MCF 10A (cell line): ENCODE measurements at places on chromosomes 5 and 9. TPM values are rescaled to one million over a fixed set of nuclear protein-coding genes. Genes with fewer than 3 reads are reported as not detected.

GRCh38 chr9:89555451-89556375, 49.1 kb upstream of the GADD45G start:
- peak overlapping the region; percentile 47 for H3K4me3 ChIP-seq
- no peaks in the 10 kb centered on the region for H3K27me3 ChIP-seq
- peak overlapping the region; percentile 83 for H3K27ac ChIP-seq
- no peaks in the 10 kb centered on the region for H3K36me3 ChIP-seq
- no peak for DNase-seq

GRCh38 chr9:36396985-36397384, 3.1 kb downstream of the RNF38 start:
- H3K4me1 ChIP-seq = peaks cover 26% of the 10 kb centered on the region
- no peaks in the 10 kb centered on the region for H3K27me3 ChIP-seq
- H3K27ac ChIP-seq = peak overlapping the region; percentile 9

DNA sequence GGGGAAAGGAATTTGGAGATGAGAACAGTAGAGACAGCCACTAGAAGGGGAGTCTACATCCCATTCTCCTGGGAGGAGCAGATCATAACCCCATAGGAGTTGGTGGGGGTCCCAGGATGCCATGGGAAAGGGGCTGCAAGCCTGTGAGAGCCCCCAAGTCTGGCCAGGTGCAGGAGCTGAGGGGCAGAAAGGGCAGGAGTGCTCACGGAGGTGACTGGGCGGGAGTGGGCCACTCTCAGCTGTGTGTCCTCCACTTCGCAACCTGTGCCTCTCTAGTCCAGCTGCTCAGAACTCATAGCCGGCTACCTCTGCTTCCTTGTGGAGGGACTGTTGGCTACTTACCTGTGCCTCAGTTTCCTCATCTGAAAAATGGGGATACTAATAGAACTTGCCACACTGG, 263.9 kb downstream of the FSTL4 start:
- peaks cover 39% of the 10 kb centered on the region for H3K27me3 ChIP-seq
- no peak overlapping the region for H3K27ac ChIP-seq
- no peak overlapping the region for H3K4me3 ChIP-seq
- DNase-seq = no peak
- H3K4me1 ChIP-seq = no peaks in the 10 kb centered on the region

GRCh38 chr5:89769975-89770374, 639.6 kb downstream of the CETN3 start:
- H3K4me3 ChIP-seq = no peak overlapping the region
- no peaks in the 10 kb centered on the region for H3K27me3 ChIP-seq
- no peak overlapping the region for H3K27ac ChIP-seq
- no peaks in the 10 kb centered on the region for H3K4me1 ChIP-seq
- no peaks in the 10 kb centered on the region for H3K36me3 ChIP-seq

GRCh38 chr5:149371296-149371962, 7.7 kb downstream of the IL17B start:
- peak; percentile 87 for DNase-seq
- no peak overlapping the region for H3K27ac ChIP-seq
- no peaks in the 10 kb centered on the region for H3K27me3 ChIP-seq
- H3K4me3 ChIP-seq = no peak overlapping the region
- H3K36me3 ChIP-seq = no peaks in the 10 kb centered on the region

DNA sequence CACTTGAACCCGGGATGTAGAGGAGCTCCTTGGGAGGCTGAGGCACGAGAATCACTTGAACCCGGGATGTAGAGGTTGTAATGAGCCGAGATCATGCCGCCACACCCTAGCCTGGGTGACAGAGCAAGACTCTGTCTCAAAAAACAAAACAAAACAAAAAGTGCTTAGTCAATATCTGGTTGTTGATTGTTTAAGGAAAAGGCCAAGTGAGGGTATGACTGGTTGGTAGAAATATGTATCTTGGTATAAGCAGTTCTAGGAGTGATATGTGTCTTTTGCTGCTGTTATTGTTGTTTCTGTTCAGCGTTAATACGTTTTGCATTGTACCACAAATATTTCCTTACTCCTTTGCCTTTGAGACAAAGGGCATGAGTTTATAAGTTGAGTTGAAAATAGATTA, 210.7 kb upstream of the DMRT1 start:
- H3K36me3 ChIP-seq = peaks cover 35% of the 10 kb centered on the region
- H3K27me3 ChIP-seq = no peaks in the 10 kb centered on the region
- peaks cover 25% of the 10 kb centered on the region for H3K4me1 ChIP-seq
- DNase-seq = no peak
- H3K4me3 ChIP-seq = no peak overlapping the region
- peak overlapping the region; percentile 0 for H3K27ac ChIP-seq

DNA sequence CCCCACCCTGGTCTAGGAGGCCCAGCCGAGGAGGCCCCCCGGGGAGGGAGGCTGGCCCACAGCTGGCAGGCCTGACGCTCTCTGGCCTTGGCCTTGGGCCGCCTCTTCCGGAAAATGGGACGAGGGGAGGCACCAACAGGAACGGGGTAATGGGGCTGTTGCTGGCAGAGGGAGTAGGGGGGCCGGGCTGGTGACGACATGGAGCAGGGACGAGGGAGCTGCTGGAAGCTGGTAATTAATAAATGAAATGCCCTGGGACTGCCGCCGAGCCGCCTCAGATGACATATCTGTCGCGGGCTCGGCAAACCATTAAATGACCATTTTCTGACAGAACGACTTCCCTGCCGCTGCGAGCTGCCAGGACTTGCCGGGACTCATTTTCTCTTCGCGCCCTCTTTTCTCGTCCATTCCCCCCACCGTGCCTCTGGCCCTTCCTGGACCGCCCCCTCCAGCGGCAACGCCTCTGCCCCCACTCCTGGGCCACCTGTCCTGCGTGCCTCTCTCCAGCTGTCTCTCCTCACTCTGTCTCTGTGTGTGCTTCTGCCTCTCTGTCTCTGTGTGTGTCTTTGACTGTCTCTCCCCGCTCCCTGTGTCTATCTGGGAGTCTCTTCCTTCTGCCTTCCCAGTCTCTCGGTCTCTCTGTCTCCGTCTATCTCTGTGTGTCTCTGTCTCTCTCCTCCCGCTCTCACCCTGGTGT, 215.7 kb downstream of the PAX5 start:
- peaks cover 6% of the 10 kb centered on the region for H3K4me1 ChIP-seq
- DNase-seq = no peak
- H3K4me3 ChIP-seq = no peak overlapping the region
- H3K27ac ChIP-seq = no peak overlapping the region

The PCDHA2 gene
- not detected in 2 replicates for total RNA-seq

DNA sequence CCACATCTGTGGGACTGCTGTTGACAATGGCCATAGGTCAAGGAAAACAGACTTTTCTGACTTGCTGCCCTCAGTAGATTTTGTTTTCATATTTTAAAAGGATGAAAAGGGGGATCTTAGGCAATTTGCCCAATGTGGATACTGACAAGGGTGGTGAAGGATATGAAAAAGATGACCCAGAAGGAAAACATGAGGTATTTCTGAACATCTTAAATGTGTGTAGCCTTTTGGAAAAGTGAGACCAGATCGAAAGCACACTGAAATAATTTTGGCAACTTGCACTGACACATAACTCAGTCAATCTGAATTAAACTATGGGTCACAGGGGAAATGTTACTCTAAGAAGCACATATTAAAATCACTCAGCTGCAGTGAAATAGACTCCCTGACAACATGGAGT, 1793.0 kb upstream of the ACO1 start:
- no peaks in the 10 kb centered on the region for H3K4me1 ChIP-seq
- no peak for DNase-seq
- H3K27me3 ChIP-seq = no peaks in the 10 kb centered on the region
- no peak overlapping the region for H3K27ac ChIP-seq
- no peaks in the 10 kb centered on the region for H3K36me3 ChIP-seq

DNA sequence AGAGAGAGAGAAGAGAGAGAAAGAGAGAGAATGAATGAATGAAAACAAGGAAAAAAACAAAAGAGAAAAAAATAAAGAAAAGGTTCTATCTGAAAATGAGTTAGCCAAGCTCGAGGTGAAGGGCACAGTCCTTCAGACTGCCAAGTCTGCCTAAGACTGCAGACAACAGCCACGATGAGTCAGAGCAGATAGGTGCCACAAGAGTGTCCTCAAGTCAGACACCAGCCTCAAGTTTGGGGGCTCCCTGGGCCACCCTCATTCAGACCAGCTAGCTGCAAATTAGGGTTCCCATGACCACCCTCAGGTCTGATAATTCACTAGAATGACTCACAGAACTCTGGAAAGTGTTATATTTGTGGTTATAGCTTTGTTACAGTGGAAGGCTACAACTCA, 13.9 kb upstream of the HABP4 start:
- H3K36me3 ChIP-seq = no peaks in the 10 kb centered on the region
- no peak overlapping the region for H3K27ac ChIP-seq
- no peaks in the 10 kb centered on the region for H3K27me3 ChIP-seq
- H3K4me1 ChIP-seq = no peaks in the 10 kb centered on the region

The GPR150 gene
- not detected in 2 replicates for total RNA-seq

The SLC4A9 gene
- 0.37 TPM in 1 of 2 replicates, not detected in the other for total RNA-seq

The PIP5KL1 gene
- 4.0 and 5.7 TPM in 2 replicates for total RNA-seq

GRCh38 chr9:120396931-120397330, 183.0 kb downstream of the CDK5RAP2 start:
- no peak overlapping the region for H3K27ac ChIP-seq
- peaks cover 27% of the 10 kb centered on the region for H3K4me1 ChIP-seq
- no peaks in the 10 kb centered on the region for H3K27me3 ChIP-seq

The ZFP37 gene
- 3.5 and 4.0 TPM in 2 replicates for total RNA-seq

- H3K4me1 ChIP-seq = no peaks in the 10 kb centered on the region
- no peaks in the 10 kb centered on the region for H3K27me3 ChIP-seq
- no peak overlapping the region for H3K27ac ChIP-seq
- no peak overlapping the region for H3K4me3 ChIP-seq
These were observed 107.9 kb upstream of the SELENOP start for GRCh38 chr5:42919600-42919999.

The FRMPD1 gene
- total RNA-seq = not detected in 2 replicates

DNA sequence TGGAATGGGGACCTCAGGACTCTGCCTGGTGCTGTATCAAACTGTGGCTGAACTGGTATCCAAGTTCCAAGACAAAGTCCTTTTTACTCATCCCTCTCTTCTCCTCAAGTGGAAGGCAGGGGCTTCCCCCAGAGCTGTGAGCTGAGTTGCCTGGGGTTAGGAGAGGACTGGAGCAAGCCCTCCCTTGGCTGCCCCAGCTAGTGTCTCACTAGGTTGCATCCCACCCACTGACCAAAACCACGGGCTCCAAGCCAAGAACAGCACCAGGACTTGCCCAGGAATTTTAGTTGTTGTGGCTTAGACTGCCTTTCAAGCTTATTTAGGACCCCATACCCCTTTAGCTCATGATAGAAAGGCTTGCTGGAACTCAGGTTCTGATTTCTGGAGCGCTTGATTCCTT, 158.7 kb upstream of the TNC start:
- H3K4me3 ChIP-seq = no peak overlapping the region
- no peaks in the 10 kb centered on the region for H3K4me1 ChIP-seq
- H3K36me3 ChIP-seq = no peaks in the 10 kb centered on the region
- no peak overlapping the region for H3K27ac ChIP-seq

- DNase-seq = no peak
- H3K27me3 ChIP-seq = peaks cover 38% of the 10 kb centered on the region
- no peaks in the 10 kb centered on the region for H3K4me1 ChIP-seq
- H3K27ac ChIP-seq = no peak overlapping the region
These were observed 3.4 kb downstream of the SLC6A19 start for GRCh38 chr5:1204693-1205242.

The PPP1R26 gene
- 19.1 and 21.7 TPM in 2 replicates for total RNA-seq

- no peak overlapping the region for H3K4me3 ChIP-seq
- H3K27me3 ChIP-seq = no peaks in the 10 kb centered on the region
- DNase-seq = no peak
- no peaks in the 10 kb centered on the region for H3K36me3 ChIP-seq
- H3K4me1 ChIP-seq = no peaks in the 10 kb centered on the region
- H3K27ac ChIP-seq = no peak overlapping the region
These were observed 441.5 kb downstream of the DNAH5 start for GRCh38 chr5:13503017-13503416.

- no peak for DNase-seq
- peaks cover 8% of the 10 kb centered on the region for H3K27me3 ChIP-seq
- no peaks in the 10 kb centered on the region for H3K36me3 ChIP-seq
- H3K4me3 ChIP-seq = no peak overlapping the region
- no peaks in the 10 kb centered on the region for H3K4me1 ChIP-seq
These were observed 119.4 kb downstream of the PDE8B start for GRCh38 chr5:77329664-77330430.

- H3K36me3 ChIP-seq = no peaks in the 10 kb centered on the region
- H3K27me3 ChIP-seq = no peaks in the 10 kb centered on the region
- DNase-seq = no peak
- H3K4me3 ChIP-seq = no peak overlapping the region
- H3K27ac ChIP-seq = no peak overlapping the region
- H3K4me1 ChIP-seq = peaks cover 7% of the 10 kb centered on the region
These were observed 170.4 kb upstream of the CDH6 start for GRCh38 chr5:31023105-31023504.

DNA sequence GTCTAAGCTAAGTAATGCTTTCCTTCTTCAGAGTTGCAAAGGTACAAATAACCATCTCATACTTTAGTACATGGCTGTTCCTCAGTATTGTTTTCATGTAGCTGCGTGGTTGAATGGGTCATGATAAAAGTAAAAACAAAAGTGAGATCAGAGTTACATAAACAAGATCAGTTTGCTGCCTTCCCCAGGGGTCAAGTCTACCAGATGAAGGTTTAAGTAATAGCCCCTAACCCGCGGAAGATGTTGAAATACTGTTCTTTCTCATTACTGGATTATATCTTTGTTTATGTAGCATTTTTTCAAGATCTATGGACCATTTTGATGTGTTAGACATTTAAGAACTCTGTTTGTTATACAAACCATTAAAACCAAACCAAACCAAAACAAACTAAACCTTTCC, 34.1 kb upstream of the ARRDC3 start:
- H3K36me3 ChIP-seq = no peaks in the 10 kb centered on the region
- no peaks in the 10 kb centered on the region for H3K27me3 ChIP-seq
- H3K27ac ChIP-seq = no peak overlapping the region
- H3K4me1 ChIP-seq = no peaks in the 10 kb centered on the region
- no peak for DNase-seq
- H3K4me3 ChIP-seq = no peak overlapping the region

- H3K4me3 ChIP-seq = no peak overlapping the region
- H3K4me1 ChIP-seq = peaks cover 3% of the 10 kb centered on the region
- no peak for DNase-seq
- no peak overlapping the region for H3K27ac ChIP-seq
- peaks cover 29% of the 10 kb centered on the region for H3K27me3 ChIP-seq
- H3K36me3 ChIP-seq = no peaks in the 10 kb centered on the region
These were observed 19.4 kb downstream of the NR2F1 start for GRCh38 chr5:93602241-93603077.

- H3K27me3 ChIP-seq = no peaks in the 10 kb centered on the region
- DNase-seq = no peak
- peaks cover 83% of the 10 kb centered on the region for H3K36me3 ChIP-seq
These were observed 11.8 kb downstream of the HNRNPAB start for GRCh38 chr5:178216088-178216534.

GRCh38 chr5:148543727-148544126, 110.6 kb downstream of the HTR4 start:
- no peak overlapping the region for H3K27ac ChIP-seq
- H3K4me1 ChIP-seq = no peaks in the 10 kb centered on the region
- H3K36me3 ChIP-seq = no peaks in the 10 kb centered on the region
- H3K27me3 ChIP-seq = peaks cover under 1% of the 10 kb centered on the region

- peak; percentile 38 for DNase-seq
These were observed 4.2 kb downstream of the PAM start for GRCh38 chr5:102759289-102759688.
